T-helper 17 cell (primary cell): ENCODE measurements at places on chromosomes 2 and 18.

DNA sequence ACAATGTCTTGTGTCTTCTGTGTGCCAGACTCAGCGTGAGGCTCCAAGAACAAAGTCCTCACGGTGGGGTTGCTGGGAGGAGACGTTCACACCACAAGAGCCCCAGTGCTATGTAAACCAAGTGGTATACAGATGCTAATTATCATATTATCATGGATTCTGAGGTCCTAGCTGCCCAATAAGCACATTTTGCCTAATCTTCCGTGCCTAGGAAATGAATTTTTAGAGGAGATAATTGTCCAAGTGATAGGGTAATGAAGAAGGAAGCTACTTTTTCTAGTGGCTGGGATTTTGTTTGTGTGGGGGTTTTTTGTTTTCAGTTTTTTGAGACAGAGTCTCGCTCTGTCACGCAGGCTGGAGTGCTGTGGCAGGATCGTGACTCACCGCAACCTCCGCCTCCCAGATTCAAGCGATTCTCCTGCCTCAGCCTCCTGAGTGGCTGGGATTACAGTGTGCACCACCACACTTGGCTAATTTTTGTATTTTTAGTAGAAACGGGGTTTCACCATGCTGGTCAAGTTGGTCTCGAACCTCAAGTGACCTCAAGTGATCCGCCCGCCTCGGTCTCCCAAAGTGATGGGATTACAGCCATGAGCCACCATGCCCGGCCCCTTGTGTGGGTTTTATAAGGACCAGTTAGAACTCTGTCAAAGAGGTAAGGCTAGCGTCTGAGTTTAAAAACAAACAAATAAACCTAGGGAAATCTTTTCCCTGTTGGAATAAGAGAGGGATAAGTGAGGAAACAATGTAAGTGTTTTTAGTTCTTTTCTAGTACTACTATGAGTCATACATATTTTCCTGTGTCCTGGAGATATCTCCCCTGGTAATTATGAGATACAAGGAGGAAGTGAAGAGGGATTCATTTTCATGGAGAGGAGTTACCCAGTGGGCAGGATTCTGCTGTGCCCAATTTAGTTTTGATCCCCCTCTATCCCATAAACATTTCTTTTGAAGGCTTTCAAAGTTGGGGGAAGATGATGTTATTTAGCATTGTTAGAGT lies 9.5 kb upstream of the SMAD7 start:
- DNase-seq, result no peak

GRCh38 chr2:222774941-222775340 lies 85.9 kb upstream of the ACSL3 start:
- no peak for DNase-seq

- DNase-seq, result no peak
These were observed 170.9 kb downstream of the CAPN13 start for GRCh38 chr2:30636311-30636710.

DNA sequence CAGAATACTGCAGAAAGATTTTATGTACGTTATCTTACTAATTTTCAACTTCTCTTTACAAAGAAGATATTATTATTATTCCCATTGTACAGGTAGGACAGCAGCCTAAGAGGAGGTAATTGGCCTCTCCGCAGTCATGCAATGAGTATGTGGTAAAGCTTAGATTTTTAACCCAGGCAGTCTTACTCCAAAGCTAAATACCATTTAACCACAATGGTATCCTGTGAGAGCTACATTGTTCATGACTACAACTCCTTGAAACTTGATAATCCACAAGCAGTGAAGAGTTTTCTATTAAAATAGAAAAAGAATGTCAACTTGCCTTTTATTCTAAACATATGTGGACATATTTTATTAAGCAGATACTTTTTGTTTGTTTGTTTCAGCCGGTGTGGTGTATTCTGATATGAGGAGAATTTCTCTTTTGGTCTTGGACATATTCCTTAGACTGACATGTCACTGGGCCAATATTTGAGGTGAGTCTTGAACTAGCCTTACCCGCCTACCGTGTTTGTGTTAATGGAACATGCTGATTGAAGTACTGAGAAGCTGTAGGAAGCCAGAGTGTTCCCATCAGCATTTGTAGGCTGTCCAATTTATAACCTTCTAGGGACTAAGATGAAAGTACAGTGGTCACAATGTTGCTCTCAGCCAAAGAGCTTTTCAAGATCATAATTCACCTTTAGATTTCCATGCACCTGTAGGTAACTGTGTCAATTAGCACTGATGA lies 293.9 kb upstream of the DCC start:
- no peak for DNase-seq

- no peak for DNase-seq
These were observed 57.6 kb downstream of the SFXN5 start for GRCh38 chr2:73013936-73014335.

DNA sequence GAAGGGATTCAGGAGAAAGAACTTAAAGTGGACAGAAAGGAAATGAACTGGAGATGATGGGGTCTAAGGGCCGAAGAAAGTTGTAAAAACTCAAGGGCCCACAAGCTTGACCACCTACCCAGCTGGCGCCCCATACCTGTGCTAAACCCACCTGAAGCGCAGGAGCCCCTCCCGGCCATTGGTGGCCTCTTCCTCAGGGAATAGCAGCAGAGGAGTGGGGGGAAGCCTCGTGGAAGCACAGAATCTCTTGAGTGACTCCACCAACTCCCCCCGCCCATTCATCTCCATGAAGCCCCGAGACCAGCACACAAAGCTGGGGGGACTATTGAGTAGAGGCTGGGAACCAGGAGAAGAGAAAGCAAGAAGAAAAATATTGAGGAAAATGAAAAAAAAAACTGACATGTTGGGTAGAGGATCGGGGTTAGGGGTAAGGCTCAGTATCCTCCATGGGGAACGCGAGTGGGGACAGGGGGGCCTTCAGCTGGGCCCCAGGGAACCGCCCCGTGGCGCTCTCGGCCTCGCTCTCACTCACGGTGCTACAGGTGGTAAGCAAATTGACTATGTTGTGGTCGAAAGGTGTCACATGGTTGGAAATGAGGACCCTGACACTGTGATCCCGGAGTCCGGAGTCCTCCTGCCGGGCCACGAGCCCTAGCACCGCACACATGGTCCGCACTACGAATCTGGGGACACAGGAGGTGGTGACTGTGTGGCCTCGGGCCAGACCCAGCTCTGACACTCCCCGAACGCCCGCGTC lies 728 bp downstream of the AUP1 start:
- no peak for DNase-seq

DNA sequence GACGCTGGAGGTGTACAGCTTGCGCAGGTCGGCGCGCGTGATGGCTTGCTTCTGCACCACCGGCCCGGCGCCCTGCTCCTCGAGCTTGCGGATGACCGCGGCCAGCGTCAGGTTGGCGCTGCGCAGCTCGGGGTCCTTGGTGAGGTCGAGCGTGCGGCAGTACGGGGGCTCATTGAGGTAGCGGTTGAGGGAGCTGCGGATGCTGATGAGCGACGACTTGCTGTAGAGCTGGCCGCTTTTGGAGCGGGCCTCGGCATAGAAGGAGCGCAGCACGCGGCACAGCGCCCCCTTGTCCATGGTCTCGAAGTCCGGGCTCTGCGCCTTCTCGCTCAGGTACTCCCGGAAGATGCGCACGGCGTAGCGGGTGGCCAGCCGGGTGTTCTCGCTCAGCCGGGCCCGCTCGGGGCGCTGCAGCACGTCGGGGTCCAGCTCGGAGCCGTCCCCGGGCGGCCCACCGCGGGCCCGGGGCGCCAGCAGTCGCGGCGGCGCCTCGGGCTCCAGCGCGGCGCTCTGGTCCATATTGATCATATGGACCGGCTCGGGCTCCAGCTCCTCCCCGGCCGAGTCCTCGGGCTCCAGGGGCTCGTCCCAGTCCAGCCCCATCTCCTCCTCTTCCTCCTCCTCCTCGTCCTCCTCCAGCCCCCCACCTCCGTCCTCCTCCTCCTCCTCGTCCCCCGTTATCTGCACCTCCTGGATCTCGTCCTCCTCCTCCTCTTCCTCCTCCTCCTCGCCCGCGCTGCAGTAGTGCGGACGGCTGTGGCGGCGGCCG lies 523 bp downstream of the KCTD1 start:
- DNase-seq, result peak; percentile 33

GRCh38 chr2:131120815-131121317 lies 15.7 kb downstream of the PLEKHB2 start:
- no peak for DNase-seq

DNA sequence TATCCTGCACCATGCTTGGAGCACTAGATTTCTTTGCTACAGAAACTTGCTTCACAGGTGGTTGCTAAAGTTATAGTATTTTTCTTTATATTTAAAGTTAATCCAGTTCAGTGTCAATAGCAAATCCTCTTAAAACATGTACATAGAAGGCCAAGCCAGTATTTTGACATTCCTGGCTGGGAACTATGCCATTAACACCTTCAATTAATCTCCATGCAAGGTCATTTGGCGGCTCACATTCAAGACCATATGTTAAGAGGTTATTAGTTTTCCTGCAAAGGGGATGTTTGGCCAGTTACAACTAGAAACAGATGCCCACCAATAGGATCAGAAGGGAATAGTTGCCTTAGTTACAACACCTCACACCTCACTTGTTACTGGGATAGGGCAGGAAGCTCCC lies 261.3 kb upstream of the MEIS1 start:
- no peak for DNase-seq

DNA sequence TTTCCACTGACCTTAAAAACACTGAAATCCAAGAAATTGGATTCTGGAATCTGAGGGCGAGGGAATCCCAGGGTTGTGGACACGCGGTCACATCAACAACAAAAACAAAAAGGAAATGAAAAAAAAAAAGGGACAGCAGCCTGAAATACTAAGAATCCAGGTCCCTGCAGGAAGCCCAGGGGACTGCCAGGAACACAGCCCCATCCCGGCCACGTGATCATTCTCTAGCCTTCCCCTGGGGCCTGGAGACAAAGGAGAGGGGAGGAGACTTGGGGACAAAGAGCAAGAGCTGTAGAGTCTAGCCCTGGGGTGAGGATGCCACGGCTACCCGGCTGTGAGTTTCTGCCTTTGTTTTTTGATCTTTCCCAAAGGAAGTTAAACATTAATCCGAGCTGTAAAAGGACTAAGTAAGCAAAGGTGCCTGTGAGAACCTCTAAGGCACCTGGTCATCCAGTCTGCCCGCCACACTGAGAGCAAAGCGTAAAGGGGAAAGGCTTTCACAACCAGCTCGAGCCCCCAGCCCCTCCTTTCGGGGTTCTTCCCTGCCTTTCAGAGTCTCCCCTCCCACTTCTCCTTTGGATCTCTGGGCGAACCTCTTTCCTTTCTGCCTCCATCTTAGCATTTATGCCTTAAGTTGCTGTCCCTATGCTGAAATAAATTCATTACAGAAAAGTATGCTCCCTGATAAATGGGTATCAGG lies 57.9 kb upstream of the MSH2 start:
- DNase-seq, result no peak

DNA sequence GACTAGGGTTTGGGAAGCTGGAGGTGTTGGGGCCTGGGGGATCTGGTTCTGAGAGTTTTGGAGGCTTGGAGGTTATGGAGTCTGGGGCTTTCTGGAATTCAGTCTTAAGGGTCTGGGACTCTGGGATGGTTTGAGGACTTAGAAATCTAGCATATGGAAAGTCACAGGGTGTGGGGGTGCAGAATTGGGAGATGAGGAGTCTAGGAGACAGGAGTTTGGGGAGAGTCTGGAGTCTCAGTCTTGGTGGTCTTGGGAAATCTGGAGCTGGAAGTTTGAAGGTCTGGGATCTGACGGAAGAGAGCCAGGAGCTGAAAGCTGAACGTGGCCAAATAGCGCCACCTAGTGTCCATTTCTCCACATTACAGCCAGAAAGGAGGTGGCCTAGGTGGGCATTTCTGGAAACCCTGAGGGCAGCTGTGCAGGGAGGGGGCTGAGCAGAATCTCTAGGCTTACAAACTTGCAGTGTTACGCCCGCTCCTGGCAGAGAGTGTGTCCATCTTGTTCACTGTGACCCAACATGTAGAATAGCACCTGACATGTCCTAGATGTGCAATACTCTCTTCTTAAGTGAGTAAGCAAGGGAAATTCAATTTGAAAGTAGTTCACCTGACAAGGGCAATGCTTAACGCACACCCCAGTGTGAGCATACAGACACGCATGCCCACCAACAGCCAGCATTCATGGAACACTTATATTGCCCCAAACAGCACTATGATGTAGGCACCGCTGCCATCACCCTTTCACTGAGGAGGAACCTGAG lies 204.8 kb downstream of the TFCP2L1 start:
- DNase-seq, result no peak

DNA sequence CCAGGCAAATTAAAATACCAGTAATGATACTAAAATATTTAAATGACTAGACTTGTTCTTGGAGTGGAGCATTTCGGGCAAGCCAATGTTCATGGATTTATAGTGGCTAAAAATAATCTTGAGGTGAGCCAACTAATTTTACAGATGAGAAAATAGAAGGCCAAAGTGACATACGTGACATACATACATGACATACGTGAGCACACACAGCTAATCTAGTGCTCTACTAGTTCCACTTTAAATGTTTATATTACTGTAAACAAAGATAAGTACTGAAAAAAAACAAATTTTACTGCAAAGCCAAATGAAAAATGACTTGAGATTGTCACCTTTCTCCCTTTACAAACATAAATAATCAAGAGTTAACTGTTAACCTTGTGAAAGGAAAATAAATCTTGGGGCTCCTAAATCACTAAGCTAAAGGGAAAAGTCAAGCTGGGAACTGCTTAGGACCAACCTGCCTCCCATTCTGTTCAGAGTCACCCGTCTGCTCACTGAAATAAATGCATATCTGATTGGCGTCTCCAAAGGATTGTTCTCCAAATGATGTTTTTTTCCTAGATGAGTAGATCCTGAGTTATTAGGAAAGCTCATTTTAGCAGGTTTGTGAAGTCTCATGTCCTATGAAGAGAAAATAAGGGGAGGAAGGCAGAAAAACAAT lies 96.7 kb downstream of the PMS1 start:
- DNase-seq, result no peak
